Stimulated activated CD4-positive, alpha-beta T cell treated with anti-CD3 and anti-CD28 coated beads, Interleukin-12 subunit alpha, Interleukin-12 subunit beta, amount 100 ng/mL, for 4 hours (primary cell): ENCODE measurements at places on chromosomes 16 and 17.

- no peak for DNase-seq
Measured at GRCh38 chr16:19636436-19637267, 81.1 kb downstream of the VPS35L start.

- peak; percentile 19 for DNase-seq
Measured at GRCh38 chr16:6643080-6643686, 689.5 kb upstream of the RBFOX1 start.

DNA sequence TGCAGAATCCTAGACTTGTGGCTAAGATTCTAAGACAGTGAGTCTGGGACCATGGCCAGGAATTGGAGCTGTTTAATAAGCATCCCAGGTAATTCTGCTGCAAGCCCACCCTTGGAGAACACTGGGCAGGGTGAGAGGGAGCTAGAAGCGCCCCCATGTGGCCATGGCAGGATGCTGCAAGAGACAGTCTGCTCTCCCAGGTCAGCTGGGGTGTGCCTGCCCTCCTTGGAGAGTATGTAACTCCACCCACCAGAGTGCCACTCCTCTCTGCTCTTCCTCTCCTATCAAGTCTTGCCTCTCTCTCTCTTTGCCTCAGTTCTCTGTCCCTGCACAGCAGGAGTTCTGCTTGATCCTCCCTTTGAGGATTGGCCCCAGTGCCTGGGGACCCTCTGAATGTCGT is 14.9 kb downstream of the RCVRN start:
- no peak for DNase-seq

GRCh38 chr17:55368706-55369105 is 52.9 kb downstream of the MMD start:
- no peak for DNase-seq

GRCh38 chr16:75745823-75746222 is 19.5 kb upstream of the CPHXL start:
- DNase-seq: no peak

GRCh38 chr16:2008009-2008526 is 1.6 kb downstream of the ZNF598 start:
- DNase-seq: no peak

DNA sequence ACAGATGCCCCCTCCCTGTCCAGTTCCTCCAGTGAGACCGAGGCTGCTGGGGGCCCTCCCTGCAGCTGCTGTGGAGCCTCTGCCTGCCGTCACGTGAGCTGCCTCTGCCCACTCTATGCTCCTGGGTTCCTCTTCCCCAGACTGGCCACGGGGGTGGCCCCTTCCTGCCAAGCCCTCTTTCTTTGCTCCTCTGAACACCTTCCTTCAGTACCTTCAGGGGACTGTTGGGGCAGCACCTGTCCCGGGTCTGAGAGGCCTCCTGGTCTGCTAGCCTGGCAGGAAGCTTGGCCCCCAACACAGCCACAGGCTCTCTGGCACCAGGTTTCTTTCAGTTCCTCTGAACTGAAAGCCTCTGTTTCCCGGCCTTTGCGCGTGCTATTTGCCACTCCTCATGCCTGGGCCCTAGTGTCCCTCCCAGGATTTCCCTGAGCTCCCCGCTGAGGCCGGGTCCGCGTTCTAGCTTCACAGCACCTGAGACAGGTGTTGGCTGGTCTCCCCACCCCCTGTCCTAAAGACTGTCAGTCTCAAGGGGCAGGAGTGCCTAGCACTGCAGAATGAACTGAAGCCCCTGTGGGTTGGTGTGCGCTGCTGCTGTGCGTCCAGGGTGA is 6.6 kb upstream of the ATP6V0C start:
- DNase-seq: no peak

GRCh38 chr16:84864326-84864955 is 44.7 kb downstream of the CRISPLD2 start:
- no peak for DNase-seq

- no peak for DNase-seq
Measured at GRCh38 chr16:27993587-27993986, 69.9 kb downstream of the GSG1L start.

DNA sequence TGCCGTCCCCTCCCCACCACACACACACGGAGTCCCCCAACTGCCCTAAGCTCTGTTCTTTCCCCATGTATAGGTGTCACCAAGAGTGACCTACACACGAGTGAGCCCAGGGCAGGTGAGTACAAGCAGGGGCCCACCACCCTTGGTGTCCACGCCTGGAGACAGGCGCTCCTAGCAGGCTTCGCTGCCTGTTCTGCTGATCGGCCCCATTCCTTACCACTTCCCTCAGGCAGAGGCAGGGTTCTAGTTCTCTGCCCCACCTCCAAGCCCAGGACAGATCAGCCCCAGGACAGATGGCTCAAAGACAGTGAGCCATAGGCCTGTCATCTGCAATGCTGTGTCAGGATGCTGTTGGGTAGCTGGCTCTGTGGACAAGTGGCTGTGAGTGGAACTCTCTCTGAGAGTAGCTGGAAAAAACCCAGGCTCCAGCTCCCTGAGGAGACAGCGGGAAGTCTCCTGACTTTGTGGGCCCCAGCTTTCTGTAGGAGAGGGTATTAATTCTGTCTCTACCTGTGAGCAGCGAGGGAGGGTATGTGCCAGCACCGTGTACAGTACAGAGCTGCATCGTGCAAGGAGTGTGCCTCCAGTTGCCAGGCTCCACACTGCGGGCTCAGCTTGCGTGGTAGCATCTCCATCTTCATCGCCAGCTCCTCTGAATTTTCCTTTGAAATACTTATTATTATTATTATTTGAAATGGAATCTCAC is 897 bp downstream of the TP53I13 start:
- no peak for DNase-seq

DNA sequence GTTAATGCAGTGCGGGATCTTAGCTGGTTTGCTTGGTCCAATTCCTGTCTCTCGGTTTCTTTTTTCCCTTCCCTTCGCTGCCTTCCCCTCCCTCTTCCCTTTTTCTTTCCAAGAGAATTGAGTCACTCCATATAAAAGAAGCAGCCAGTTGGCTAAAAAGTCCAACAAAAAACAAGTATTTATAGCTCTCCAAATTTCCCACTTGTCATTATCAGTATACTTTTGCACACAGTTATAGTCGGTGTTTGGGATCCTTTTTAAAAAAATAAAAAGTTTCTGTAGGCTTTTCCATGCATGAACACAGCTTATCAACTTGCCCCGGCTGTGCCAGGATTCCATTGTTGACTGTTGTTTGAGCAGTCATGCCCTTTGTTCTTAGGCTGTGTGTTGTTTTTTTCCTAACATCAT is 24.9 kb downstream of the HMOX2 start:
- no peak for DNase-seq

DNA sequence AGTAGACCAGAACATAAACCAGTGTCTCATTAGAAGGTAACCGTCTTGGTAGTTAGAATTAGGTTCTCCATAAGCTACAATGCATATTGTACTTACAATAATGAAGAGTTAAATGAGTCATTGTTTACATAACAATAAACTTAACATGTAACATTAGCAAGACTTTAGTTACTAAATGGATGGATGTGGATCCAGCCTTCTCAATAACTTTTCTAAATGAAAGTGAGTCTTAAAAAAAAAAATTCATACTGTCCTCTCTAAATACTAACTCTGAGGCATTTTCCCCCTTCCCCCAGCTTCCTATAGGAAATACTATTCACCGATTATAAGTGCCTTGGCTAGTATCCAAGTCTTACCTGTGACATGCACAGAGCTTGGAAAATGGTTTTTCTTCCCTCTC is 155.3 kb downstream of the CYB561 start:
- no peak for DNase-seq

- no peak for DNase-seq
Measured at GRCh38 chr16:23125277-23125676, 24.0 kb downstream of the USP31 start.

DNA sequence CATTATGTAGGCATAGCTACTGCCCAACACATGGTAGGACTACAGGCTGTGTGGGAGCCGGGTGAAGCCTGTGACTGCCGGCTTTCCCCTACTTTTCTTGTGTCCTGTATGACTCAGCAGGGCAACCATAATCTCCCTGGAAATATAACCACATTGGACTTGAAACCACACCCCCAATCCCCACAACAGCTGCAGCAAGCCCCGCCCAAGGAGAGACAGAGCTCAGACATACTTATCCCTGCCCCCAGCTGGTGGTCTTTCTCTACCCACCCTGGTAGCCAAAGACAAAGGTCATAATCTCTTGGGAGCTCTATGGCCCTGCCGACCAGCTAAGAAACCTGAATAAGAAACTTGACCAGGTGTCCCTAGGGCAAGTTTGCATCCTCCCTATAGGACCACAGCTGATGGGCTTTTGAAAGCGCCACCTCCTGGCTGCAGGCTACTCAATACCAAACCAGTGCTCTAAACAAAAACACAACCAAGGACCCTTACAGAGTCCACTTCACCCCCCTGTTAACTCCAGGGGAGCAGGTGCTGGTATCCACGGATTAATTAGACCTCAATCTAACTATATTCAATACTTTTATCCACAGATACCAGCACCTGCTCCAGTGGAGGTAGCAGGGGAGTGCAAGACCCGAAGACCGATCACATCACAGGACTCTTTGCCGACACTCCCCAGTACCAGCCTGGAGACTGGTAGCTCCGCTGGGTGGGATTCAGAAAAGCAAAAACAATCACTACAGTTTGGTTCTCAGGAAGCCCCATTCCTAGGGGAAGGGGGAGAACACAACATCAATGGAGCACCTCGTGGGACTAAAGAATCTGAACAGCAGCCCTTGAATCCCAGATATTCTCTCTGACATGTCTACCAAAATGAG is 91.2 kb downstream of the IRX5 start:
- no peak for DNase-seq

GRCh38 chr16:67458121-67458641 is 22.8 kb downstream of the ATP6V0D1 start:
- no peak for DNase-seq

GRCh38 chr17:30091771-30092170 is 24.8 kb upstream of the NSRP1 start:
- no peak for DNase-seq

DNA sequence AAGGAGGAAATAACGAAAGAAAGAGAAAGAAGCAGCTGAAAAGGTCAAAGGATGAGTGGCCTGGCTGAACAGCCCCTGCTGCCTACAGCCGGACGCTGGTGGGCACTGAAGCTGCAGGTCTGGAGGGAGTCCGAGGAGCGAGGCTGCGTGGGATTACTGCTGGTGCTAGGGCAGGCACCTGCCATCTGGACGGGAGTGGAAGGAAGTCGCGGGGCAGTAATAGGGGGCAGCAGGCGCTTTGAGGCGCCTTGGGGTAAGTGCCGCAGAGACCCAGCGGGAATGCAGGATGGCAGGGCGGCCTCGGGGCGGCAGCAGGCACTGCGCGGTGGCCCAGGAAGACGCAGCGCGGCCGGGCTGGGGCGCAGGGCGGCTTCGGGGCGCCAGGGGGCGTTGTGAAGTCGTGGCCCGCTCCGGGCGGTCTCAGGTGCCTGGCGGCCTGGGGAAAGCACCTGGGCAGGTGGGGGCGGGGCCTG is 303 bp upstream of the SCNN1G start:
- DNase-seq: peak; percentile 64

- no peak for DNase-seq
Measured at GRCh38 chr17:45086865-45087503, 25.9 kb downstream of the NMT1 start.

DNA sequence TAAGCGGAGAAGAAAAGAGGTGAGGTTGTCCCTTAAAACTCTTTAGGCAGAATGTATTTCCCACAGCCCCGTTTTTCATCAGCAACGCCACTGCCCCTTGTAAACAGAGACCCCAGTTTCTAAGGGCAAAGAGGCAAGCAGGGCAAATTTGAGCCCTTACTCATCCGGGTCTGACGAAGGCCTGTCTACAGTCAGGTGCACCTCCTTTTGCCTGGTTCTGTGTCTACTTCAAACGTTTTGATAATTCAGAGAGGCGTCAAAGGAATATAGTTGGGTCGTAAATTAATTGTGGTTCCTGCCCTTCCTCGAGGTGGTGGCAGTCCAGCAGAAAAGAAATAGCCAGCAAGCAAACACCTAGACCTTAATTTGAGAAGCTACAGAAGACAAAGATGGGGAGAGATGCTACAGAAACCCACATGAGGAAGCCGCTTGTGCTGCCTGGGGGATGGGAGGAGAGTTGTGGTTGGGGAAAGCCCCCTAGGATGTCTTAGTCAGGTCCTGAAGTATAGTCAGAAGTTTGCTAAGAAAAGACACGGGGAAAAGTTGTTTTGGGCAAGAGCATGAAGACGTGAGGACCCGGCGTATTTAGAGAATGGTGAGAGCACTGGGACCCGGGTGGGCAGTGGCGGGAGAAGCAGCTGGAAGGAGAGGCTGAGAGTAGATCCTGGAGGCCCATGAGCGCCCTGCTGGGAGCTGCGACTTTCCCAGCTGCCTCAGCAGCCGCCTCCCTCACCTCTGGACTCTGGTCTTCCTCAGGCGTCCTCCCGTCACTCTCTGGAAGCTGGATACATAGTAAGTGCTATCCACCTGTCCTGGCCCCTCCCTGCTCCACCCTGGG is 2.4 kb downstream of the FBRS start:
- peak; percentile 67 for DNase-seq

GRCh38 chr17:40349477-40349894 is 15.1 kb downstream of the GJD3 start:
- no peak for DNase-seq
